Activated CD8-positive, alpha-beta memory T cell treated with anti-CD3 and anti-CD28 coated beads for 1 hour (primary cell): ENCODE measurements at places on chromosomes 3 and 15.

DNA sequence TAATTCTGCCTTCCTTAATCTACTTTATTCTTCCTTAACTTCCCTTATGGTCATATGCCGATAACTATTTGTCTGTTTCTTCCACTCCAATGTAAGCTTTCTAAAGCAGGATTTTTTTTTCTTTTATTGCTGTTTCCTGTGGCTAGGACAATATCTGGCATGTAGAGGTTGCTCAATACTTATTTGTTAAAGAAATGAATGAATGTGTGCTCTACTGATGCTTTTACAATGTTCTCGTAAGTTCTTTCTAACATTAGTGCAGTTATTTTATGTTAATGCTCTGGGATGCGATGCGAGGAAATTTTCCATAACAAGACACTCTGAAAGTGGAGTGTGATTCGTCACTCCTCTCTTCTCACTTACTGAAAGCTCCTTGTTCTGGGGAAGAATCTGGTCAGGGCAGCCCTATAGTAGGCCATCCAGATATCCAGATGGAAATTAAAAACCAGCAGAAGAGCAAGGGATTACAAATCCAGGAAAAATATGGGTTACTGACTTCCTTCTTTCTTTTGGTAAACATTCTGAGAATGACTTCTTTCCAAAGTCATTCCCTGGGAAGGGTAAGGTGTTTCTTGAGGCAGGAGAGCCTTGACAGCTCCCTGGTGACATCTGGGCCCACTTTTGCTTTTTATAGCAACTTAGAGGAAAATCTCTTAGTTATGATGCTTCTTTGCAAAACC lies 420.4 kb downstream of the PDCD6IP start:
- DNase-seq = no peak

- no peak for DNase-seq
Observed at GRCh38 chr3:165683947-165684346, 153.3 kb downstream of the BCHE start.

GRCh38 chr15:50906954-50907600 lies 1.4 kb upstream of the AP4E1 start:
- DNase-seq = peak; percentile 49

GRCh38 chr3:11452312-11452711 lies 180.1 kb downstream of the ATG7 start:
- no peak for DNase-seq

DNA sequence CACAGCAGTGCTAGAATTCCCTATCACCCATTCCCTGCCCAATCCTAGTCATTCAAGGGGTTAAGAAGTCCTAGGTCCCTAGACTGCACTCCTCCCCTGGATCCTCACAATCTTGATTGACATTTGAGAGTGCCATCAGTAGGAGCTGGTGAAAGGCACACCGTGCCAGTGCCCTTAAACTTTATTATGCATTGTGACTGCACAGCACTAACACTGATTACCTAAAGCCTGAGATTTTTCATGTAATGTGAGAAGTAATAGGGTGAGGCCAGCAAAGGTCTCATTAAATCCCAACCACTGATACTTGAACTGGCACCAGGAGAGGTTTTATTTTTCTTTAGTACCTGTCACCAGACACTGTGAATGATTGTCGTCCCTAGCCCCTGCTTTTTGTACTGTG lies 16.3 kb downstream of the GXYLT2 start:
- no peak for DNase-seq

- DNase-seq = no peak
Observed at GRCh38 chr3:54698054-54698453, 229.8 kb downstream of the LRTM1 start.

- DNase-seq = no peak
Observed at GRCh38 chr3:165181556-165181955, 14.6 kb downstream of the SLITRK3 start.

GRCh38 chr3:66039590-66039887 lies 821 bp upstream of the MAGI1 start:
- DNase-seq = no peak

DNA sequence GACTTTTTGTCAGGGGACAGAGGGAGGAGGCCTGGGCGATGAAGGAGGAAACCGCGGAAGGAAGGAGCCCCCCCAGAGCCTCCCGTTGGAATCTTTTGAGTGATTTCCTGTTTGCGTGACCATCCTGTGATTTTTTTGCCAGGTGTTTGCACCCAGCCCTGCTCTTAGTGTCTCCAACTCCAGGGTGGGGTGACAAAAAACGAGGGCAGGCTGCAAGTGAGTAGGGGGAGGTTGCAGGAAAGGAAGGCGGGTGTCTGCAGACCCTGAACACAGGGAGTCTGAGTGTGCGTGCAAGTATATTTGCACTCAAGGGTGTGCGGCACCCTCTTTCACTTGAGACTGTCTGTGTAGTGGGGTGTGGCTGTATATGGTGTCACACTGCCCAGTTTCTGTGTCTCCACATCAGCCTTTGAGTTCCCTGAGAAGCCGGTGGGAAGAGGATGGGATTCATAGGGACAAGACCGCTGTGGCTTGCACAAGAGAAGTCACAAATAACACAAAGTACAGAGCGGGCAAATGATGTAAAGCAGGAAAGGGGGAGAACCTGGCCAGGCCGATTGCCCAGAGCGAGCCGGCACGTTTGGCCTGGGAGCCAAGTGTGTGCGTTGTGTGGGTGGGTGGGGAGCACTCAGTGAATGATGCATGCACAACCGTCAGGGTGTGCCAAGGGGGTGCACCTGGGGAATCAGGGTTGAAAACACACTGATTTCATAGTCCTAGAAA lies 6.6 kb downstream of the ISLR2 start:
- no peak for DNase-seq

DNA sequence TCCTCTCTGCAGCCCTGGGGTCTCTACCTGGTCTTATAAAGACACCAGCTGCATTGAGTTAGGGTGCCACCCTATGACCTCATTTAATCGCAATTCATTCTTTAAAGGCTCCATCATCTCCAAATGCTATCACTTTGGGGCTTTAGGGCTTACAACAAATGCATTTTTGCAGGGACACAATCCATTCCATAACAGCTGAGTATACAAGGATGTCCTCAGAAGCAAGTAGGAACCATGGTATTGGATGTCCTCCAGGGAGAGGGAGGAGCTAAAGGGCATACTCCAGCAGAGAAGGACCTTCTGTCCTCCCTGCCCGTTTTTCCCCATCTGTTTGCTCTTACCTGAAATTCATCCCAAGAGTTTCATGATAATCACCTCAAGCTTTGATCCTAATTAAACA lies 30.3 kb downstream of the UMPS start:
- no peak for DNase-seq

DNA sequence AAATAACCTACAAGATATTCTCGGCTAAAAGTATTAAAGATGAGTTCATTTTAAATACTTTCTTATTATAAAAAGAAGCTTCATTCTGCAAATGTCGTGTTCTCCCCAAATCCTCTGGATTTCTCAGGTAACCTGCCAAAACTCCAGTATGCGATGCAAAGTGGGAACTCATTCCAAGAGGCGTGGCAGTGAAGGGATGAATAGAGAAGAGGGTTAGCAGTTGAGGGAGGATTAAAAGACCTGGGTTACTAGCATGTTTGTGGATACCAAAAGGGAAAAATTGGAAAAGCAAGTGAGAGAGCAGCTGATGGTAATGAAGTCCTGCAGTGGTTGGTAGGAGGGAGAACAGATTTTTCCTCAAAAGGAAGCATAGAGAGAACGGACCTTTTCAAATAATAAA lies 61.6 kb downstream of the ATP2C1 start:
- DNase-seq = no peak

DNA sequence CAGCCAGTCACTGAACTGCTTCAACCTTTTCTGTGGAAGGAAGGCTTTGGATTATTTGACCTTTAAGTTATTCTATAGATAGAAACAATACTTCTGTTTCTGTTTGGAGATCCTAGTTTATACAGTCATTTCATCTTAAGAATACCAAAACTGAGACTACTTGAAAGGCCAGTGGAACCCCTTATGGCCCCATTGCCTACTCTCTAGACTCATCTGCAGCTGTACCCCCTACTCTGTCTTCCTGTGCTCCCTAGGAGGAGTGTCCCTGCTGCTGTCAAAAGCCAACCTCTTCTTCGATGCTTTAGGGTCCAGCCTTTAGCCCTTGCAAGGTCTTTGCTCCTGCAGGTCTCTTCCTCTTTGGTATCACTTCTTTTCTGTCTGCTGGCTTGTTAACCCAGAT lies 169.6 kb downstream of the EDEM1 start:
- DNase-seq = no peak

GRCh38 chr3:100978011-100978659 lies 15.1 kb downstream of the ABI3BP start:
- DNase-seq = no peak

- DNase-seq = no peak
Observed at GRCh38 chr3:134350266-134350665, 24.0 kb downstream of the AMOTL2 start.

- no peak for DNase-seq
Observed at GRCh38 chr3:184880276-184881019, 68.5 kb downstream of the VPS8 start.

DNA sequence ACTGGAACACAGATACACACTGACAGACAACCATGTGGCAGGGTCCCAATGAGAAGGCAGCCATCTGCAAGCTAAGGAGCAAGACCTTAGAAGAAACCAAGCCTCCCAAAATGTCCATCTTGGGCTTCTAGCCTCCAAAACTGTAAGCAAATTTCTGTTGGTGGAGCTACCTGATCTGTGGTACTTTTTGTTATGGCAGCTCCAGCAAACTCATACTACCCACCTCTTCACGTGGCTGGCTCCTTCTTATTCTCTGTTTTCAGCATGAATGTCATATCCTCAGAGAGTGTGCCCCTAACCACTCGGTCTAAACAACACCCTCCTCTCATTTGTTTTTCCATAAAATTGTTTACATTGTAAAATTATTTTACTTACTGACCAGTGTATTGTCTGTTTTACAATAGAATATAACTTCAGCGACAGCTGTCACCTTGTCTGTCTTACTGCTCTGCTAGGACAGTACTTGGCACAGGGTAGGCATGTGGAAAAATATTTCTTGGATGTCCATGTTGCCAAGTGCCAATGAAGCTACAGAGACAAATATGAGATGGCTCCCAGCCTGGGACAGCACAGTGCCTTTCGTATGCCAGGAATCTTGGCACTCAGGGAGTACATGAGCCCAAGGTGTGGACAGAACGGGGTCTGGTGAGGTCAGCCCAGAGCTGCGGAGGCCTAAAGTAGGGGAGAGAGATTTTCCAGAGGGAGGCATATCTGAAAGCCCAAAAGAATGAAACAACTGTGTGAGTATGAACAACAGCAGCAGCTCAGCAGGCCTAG lies 17.4 kb upstream of the SLC25A36 start:
- no peak for DNase-seq

GRCh38 chr3:188088948-188089685 lies 64.8 kb upstream of the LPP start:
- no peak for DNase-seq

DNA sequence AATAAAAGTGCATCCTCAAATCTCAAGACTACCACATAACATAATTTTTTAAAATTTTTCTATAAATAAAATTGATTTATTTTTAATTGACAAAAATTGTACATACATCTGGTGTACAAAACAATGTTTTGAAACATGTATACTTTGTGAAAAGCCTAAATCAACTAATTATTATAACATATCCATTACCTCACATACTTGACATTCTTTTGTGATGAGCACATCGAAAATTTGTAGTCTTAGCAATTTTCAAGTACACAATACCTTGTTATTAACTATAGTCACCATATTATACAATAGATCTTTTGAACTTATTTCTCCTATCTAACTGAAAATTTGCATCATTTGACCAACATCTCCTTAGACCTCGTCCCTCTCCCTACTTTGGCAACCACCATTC lies 7.9 kb upstream of the WNT5A start:
- DNase-seq = no peak

- DNase-seq = no peak
Observed at GRCh38 chr3:32856355-32856889, 38.6 kb downstream of the TRIM71 start.

DNA sequence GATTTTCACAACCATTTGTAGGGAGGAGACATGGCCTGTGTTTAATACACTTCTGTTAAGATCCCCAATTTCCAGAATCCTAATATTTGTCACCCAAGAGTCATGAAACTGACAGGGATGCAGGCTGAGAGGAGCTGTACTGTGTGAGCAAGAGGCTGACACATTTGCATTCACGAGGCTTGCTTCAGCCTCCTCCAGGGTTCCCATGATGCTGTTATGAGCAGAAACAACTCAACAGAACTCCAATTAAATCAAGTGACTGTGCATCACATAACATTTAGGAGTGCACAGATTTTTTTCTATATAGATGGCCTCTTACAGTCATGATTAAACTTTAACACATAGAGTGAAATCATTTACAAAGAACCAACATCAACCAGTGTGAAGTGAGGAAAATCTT lies 292.3 kb upstream of the STT3B start:
- DNase-seq = no peak

DNA sequence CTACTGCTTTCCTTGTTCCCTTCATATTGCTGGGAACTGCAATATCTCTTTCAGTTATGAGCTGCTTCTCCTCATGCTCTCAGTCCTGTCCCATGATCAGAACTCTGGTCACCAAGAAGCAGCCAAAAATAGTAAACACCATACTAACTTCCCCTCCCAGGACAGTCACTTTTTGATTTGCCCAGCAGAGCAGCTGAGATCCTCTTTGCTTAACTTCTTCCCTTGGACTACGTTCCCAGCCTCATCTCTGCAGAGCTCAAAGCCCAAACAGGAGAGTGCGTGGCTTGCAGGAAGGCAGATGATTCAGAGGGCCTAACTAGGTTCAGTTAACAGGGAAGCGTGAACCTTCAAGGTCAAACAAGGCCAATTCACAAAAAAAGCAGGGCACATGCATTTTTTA lies 153.2 kb downstream of the CTNNB1 start:
- no peak for DNase-seq

GRCh38 chr3:132963786-132964185 lies 74.4 kb upstream of the TMEM108 start:
- no peak for DNase-seq

DNA sequence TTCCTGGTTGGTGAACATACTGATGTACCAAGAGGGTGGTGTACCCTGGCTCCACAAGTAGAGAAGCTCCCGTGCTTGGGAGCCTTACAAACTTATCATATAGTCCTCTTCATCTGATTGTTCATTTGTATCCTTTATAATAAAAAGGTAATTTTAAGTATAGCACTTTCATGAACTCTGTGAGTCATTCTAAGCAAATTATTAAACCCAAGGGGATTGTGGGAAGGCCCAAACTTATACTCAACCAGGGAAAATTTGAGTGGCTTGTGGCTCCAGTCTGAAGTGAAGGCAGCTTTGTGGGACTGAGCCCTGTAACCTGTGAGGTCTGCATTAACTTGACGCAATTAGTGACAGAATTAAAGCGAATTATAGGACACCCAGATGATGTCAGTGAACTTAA lies 29.0 kb downstream of the TTBK2 start:
- no peak for DNase-seq

DNA sequence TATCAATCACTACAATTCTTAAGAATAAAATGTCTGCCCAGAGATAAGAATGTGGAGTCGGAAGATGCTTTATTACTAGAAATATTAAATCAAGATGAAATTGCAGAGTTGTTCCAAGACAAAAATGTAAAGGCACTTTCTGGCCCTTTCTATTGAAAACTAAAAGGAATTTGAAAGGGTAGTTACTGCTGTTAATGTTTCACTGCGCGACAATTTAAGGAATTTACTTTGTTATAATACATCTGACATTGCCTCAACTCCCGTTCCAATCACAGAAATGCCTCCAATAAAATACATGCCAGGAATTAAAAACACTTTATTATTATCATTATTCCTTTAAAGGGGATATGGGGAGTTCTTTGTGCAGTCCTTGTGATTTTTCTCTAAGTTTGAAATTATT lies 26.4 kb downstream of the RSL24D1 start:
- no peak for DNase-seq

- DNase-seq = no peak
Observed at GRCh38 chr3:63909431-63909830, 2.8 kb downstream of the SCAANT1 start.

GRCh38 chr3:194548346-194549321 lies 61.8 kb upstream of the ATP13A3 start:
- no peak for DNase-seq
